Thyroid gland (tissue), 4 donors: ENCODE measurements at places on chromosomes 5 and 9. TPM values are rescaled to one million over a fixed set of nuclear protein-coding genes. Genes with fewer than 3 reads are reported as not detected.

Gene ARSI
- not detected for total RNA-seq

DNA sequence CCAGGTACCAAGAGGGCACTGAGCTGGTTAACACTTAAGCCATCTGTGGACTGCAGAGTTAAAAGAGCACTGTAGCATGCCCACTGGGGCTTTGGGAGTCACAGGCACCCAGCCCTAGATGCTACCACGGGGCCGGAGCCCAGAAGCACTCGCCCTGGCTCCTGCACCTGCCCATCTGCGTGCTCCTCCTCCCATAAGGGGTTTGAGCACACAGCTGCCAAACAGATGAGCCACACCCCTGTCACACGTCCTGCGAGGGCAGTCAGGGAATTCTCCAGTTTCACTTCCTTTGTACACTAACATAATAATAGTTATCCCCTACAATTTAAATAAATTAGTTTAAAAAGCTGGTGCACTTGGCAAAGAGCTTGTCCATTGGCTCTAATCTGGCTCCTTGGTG is 4.5 kb upstream of the PCA3 start:
- DNase-seq, result no peak

Gene TMEM203
- 29.7 TPM for total RNA-seq

Gene SPAG8
- total RNA-seq, result 7.1 TPM

Gene IL17B
- 1.7 TPM for total RNA-seq

GRCh38 chr9:20125727-20126126 is 336.9 kb upstream of the SLC24A2 start:
- no peak for DNase-seq

GRCh38 chr5:53434541-53434940 is 45.9 kb upstream of the FST start:
- DNase-seq, result no peak

Gene NRARP
- 6.3 TPM for total RNA-seq

GRCh38 chr5:179867476-179867875 is 8.9 kb upstream of the MRNIP start:
- DNase-seq, result no peak

GRCh38 chr5:116418774-116419173 is 155.8 kb downstream of the SEMA6A start:
- no peak for DNase-seq

DNA sequence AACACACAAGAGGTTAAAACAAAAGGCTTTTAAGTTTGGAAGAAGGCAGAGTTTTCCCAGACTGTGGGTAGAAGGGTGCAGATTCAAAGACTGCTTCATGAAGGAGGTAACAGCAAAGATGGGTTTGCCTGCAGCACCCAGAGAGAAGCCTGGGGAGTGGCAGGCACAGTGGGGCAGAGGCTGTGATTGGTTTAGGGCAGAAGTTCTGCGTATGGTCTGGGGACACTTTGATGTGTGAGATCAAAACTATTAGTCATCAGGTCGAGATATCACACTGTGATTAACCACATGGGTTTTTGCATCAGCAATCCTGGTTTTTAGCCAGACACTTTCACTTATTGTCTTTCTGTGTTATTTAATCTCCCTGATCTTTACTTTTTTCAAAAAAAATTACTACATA is 188.8 kb upstream of the GLRA1 start:
- DNase-seq, result no peak

- no peak for DNase-seq
Observed at GRCh38 chr5:96157841-96158291, 196.2 kb upstream of the ELL2 start.

Gene EIF4EBP3
- total RNA-seq, result 16.2 TPM

Gene GABRA6
- total RNA-seq, result not detected

- DNase-seq, result no peak
Observed at GRCh38 chr5:89265511-89266179, 382.7 kb upstream of the MEF2C start.

Gene PDLIM7
- 52.4 TPM for total RNA-seq

DNA sequence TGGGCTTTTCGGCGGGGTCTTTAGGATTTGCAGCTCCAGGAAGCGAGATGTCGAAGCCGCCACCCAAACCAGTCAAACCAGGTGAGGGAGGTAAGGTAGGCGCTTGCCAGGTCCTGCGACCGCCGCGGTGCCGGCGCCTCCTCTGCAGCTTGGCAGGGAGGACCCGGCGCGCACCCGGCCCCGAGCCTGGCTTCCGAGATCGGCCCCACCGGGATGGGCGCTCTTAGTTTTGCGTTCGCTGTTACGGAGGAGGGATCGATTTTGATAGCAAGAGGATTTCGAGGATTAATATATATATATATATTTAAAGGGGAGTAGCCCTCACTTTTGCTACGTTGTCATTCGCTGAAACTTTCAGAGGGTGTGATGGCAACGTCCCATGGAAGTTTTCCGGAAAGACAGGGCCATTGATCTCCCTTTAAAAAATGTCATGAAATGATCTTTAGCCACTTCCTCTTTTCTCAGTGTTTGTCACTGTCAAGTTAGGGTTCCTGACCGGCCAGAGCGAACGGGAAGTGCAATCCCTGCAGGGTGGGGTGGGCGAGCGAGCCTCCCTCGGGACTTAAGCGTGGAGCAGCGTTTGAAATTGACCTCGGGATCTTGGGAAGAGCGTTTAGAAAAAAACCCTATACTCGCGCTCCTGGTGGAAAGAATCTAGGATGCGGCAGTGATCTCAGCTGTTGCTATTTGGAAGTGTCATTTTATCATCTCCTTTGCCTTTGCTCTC is 495 bp downstream of the OSTF1 start:
- DNase-seq, result peak; percentile 45

DNA sequence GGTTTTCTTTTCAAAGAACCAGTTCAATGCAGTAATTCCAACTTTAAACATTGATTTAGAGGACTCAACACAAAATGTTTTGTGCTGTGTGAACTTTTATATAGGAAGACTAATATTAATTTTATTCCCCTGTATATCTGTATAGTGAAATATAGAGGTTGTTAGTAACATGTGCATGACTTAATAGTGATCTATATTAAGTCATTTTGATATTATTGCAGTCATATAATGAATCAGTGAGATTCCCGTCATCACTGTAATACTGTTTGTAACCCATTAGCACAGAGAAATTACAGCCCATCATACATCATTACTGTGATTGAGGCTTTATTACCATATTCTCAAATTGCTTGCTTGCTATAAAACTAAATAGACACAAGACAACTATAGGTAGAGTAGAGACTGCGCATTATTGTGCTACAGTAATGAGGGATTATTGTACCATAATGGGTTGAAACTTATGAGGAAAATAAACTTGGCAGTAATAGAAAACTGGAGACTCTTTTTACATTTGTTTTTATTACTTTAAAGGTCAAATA is 170.7 kb downstream of the RANBP17 start:
- DNase-seq, result no peak

- DNase-seq, result no peak
Observed at GRCh38 chr9:98280574-98280973, 25.1 kb upstream of the TBC1D2 start.

DNA sequence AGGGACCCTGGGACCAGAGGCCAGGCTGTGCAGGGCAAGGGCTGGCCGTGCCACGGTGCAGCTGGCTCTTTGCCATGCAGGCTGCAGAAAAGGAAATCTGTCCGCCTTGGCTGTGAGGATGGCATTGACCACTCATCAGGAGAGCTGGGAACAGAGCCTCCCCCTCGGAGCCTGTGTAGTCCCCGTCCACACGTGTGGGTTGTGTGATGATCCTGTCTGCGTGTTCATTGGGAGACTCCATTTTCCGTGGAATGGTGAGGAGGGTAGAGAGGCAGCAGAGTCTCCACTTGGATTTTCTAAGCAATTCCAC is 47.7 kb downstream of the EHMT1 start:
- peak; percentile 60 for DNase-seq

Gene AMBP
- 2.1 TPM for total RNA-seq

- DNase-seq, result no peak
Observed at GRCh38 chr9:37899041-37899440, 4.9 kb downstream of the SLC25A51 start.

Gene S1PR3
- total RNA-seq, result 5.7 TPM

- no peak for DNase-seq
Observed at GRCh38 chr9:111743275-111743674, 51.5 kb downstream of the SHOC1 start.

GRCh38 chr5:155844542-155844941 is 482.4 kb upstream of the SGCD start:
- DNase-seq, result no peak

Gene SPATA31A5
- total RNA-seq, result not detected

DNA sequence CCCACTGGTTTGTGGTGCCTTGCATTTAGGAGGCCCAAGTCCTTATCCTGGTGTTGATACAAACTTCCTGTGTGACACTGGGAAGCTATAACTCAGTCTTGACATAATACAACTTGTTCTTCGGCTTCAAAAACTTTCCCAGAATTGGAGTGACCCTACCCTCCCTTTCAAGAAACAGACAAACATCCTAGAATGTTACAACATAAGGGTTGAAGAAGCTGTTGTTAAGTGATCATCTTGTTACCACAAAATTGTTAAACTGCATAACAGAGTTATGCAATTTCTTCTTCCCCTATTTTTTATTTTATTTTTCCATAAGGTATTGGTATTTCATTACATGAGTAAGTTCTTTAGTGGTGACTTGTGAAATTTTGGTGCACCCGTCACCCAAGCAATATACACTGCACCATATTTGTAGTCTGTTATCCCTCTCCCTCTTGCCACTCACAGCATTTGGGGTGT is 21.3 kb downstream of the TLR4 start:
- DNase-seq, result no peak

Gene EFNA5
- total RNA-seq, result 6.9 TPM

- no peak for DNase-seq
Observed at GRCh38 chr5:143870362-143870761, 58.4 kb downstream of the HMHB1 start.

DNA sequence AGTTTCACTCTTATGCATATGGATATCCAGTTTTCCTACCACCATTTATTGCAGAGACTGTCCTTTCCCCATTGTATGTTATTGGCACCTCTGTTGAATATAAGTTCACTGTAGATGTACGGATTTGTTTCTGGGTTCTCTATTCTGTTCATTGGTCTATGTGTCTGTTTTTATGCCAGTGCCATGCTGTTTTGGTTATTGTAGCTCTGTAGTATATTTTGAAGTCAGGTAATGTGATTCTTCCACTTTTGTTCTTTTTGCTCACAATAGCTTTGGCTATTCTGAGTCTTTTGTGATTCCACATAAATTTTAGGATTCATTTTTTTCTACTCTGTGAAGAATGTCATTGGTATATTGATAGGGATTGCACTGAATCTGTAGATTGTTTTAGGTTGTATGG is 26.1 kb upstream of the CCNB1 start:
- DNase-seq, result no peak

DNA sequence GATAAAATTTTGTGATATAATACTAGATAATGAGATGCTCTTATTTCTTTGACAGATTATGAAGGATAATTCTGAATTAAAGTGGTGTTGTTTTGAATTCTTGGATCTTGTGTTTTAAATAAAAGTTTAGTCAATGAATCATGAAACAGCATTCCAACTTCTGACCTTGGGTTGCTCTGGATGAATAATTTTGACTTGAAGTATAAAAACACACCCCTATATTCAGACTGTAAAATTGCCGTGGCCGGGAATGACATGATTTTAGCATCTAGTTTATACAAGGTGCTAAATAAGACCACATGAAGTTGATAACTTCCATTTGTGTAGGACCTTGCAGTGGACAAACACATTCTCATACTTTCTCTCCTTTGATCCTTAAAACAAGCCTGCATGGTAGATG is 67.2 kb upstream of the DAP start:
- DNase-seq, result no peak

Gene QSOX2
- 19.1 TPM for total RNA-seq

Gene TNFSF8
- 2.2 TPM for total RNA-seq

Gene PCDHGA4
- 3.5 TPM for total RNA-seq

DNA sequence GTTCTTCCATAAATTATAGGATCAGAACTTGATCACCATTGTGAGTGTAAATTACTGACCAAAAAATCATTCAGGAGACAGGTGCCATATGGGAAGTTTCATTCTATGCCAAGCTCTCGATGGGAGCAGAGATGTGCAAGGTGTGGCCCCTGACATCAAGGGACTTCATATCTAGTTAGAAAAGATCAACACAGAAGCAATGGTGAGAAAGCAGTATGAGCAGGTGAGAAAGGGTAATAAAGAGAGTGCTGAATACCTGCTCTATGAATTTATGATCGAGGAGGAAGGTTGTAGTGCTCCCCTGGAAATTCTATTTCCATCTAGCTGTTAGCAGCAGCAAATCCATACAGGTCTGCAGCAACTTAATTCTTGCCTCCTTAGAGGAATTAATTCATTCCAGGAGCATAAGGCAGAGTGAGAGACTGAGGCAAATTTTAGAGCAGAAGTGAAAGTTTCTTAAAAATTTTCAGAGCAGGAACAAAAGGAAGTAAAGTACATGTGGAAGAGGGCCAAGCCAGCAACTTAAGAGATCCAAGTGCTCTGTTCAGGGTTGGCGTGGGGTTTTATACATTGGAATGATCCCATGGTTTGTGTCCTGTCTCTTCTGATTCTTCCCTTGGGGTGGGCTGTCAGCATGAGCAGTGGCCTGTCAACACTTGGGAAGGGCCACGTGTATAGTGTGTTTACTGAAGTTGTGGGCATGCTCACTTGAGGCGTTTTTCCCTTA is 181.8 kb downstream of the SAXO1 start:
- DNase-seq, result no peak

Gene MRPS27
- total RNA-seq, result 71.4 TPM

Gene NEURL1B
- total RNA-seq, result 8.2 TPM

GRCh38 chr9:25716220-25716872 is 38.1 kb upstream of the TUSC1 start:
- DNase-seq, result no peak

GRCh38 chr9:13023498-13023897 is 248.7 kb downstream of the LURAP1L start:
- DNase-seq, result no peak

- no peak for DNase-seq
Observed at GRCh38 chr5:1701216-1701864, 98.3 kb downstream of the MRPL36 start.

DNA sequence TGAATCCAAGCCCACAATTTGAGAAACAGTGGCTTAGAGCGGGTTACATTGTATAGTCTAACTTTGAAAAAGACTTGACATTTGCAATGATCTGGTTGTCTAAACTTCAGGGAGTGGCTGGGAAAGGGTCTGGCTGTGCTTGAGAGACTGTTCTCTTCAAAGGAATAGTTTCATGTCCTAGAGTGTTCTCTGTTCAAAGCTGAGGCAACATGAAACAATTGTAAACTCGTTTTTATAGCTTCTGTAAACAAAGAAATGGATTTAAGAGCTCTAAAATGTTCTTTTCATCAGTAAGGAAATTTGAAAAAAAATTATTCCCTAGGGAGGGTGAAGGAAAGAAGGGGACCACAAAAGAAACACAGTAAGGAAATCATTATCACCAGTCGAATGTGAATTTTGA is 41.6 kb downstream of the FOCAD start:
- DNase-seq, result peak; percentile 23

Gene TGFBI
- total RNA-seq, result 19.6 TPM
